H7 (cell line): ENCODE measurements at places on chromosomes 6 and 20. TPM values are rescaled to one million over a fixed set of nuclear protein-coding genes. Genes with fewer than 3 reads are reported as not detected.
A peak's percentile ranks its signal among the peaks of the same experiment; 100 is the strongest.

DNA sequence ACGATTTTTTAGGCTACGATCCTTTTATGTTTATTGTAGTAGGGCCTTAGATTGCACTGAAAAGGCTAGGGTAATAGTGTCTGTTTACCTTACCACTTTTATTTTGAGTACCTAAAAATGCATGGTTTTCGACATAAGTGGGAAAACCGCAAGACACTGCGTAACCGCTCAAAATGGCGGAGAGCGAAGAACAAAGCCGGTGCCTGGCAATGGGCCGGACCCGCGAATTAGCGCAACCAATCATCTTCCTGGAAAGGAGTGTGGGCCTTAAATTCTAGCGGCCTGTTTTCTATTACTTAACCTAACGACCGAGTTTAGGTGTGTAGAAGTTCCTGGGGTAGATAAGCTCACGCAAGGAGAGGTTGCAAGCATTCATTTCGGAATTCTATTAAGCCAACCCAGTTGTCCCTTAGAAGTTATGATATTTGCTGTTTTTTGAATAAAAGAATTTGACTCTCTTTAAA lies 118.0 kb downstream of the HFE start:
- DNase-seq: peak; percentile 57

DNA sequence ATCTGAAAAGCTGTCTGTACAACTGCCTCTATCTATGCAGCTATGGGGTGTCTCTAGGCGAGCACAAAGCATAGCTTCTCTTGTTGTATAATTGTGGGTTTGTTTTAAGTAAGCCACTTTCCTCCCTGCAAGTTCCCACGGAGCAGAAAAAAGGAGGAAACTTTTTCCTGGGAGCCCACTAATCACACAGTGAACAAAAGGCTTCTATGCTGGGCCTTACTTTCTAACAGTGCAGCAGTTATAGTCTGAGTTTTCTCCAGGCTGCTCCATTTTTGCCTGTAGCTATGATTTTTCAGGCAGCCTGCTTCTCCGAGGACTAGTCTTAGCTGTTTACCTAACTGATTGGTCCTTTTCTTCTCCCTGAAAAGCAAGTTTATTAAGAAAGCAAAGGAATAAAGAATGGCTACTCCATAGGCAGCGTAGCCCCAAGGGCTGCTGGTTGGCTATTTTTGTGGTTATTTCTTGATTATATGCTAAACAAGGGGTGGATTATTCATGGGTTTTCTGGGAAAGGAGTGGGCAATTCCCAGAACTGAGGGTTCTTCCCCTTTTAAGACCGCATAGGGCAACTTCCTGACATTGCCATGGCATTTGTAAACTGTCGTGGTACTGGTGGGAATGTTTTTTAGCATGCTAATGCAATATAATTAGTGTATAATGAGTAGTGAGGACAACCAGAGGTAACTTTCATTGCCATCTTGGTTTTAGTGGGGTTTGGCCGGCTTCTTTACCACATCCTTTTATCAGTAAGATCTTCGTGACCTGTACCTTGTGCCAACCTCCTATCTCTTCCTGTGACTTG lies 84.3 kb downstream of the OPRM1 start:
- DNase-seq: no peak

GRCh38 chr6:122718616-122719015 lies 60.9 kb upstream of the FABP7 start:
- no peak for DNase-seq

- DNase-seq: peak; percentile 25
Observed at GRCh38 chr6:99334526-99335127, 14.8 kb downstream of the FAXC start.

DNA sequence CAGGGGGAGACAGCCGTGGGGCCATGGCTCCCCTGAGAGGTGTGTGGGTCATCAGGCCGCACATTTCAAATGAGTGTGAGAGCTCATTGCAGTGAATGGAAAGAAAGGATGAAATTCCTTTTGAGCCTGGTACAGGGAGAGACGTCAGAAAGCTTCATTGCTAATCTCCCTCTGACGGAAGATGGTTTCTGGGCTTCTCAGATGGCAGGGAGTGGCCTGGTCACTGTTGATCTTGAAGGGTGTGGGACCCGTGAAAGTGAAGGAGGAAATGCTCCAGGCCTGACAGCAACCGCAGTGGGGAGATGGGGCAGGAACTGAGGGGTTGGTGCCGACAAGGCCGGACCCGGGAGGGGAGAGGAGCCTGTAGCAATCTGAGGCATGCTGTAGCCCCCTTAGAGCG lies 127.4 kb downstream of the MYLK4 start:
- no peak for DNase-seq

GRCh38 chr20:10536531-10536930 lies 101.4 kb downstream of the SLX4IP start:
- no peak for DNase-seq

DNA sequence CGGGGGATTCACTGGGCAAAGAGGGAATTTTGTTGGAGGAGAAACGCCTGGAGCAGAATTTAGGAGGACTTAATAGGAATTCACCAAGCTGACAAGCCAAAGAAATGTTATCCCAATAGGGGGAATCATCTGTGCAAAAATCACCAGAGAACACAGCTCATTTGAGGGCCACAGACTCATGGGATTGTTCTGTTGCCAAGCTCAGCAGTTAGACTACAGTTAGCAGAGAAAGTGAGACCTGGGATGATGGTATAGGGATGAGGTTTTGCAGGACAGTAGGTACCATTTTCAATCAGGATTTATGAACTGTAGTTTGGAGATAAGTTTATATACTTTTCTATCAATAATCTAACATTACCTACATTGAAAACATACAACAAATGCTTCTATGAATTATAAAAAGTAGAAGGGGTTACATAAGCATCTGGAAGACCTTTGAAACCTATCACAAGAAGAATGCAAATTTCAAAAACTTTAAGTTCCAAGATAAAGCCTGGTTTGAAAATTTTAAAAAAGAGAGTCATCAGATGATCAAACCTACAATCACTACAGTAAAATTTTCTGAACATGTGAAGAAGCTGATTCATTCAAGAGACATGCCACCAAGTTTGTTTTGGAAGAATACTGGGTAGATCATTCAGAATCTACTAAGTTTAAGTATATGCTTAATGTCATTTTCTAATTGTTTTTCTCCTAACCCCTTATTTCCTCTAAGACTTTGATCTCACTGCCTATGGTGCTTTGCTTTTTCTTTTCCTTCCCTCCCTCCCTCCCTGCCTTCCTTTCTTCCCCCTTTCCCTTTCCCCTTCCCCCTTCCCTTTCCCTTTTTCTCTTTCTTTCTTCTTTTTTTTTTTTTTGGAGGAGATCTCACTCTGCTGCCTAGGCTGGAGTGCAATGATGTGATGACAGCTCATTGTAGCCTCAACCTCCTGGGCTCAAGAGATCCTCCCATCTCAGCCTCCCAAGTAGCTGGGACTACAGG lies 81.5 kb downstream of the KIF13A start:
- DNase-seq: no peak

DNA sequence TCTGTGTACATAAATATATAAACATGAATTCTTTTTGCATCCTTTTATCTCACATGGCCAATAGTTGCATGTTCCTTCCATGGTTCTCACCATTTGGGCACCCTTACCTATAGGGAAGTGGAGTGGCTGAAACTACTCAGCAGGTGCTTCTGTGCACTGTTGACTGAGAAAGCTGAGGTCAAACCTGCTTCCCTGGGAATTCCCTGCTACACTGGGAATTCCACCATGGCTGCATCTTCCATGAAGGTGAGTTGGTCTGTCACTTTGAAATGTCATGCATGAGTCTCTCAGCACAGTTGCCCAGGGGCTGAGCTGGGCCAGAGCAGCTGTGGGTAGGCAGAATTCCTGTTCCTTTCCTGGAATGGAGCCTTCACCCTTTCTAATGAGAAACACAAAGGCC lies 193.8 kb upstream of the PRSS16 start:
- DNase-seq: no peak

- no peak for DNase-seq
Observed at GRCh38 chr20:47887064-47887463, 101.8 kb upstream of the SULF2 start.

- no peak for DNase-seq
Observed at GRCh38 chr6:158803733-158804143, 15.4 kb downstream of the EZR start.

GRCh38 chr6:14440940-14441781 lies 323.6 kb downstream of the CD83 start:
- DNase-seq: no peak

DNA sequence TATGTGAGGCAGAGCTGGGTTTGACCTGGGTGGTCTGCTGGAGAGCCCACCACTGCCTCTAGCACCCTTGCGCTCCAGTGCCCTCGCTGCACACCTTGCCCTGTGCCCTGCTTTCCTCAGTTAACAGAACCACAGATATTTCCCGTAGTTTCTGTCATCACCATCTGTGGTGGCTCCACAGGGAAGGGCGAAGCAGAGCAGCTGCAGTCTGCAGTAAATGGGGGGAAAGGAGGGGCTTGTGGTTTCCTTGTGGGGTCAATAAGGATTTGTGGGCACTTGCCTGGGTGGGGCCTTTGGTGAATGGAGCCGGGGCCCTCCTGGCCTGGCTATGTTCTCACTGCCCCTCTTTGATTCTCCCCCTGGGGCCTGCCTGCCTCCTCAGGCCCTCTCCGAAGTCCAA lies 21.2 kb upstream of the CCDC167 start:
- DNase-seq: no peak

GRCh38 chr20:45919542-45920399 lies 7.8 kb upstream of the PLTP start:
- DNase-seq: no peak

GRCh38 chr6:136365776-136366354 lies 76.2 kb upstream of the BCLAF1 start:
- DNase-seq: no peak

DNA sequence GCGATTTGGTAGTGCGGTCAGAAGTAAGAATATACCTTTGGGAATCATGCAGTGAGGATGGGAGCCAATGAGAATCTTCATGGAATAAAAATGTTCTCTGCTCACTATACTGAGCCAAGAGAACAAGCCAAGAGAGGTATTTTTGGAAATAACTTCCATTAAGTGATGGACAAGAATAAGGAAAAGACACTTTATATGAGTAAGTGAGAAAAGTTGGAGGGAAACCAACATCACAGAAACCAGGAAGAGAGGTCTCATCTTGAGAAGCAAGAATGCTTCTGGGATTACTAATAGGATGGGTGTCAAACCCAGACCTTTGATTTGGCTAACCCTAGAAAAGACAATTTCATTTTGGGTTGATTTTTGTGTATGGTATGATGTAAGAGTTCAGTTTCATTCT lies 181.2 kb upstream of the JAG1 start:
- no peak for DNase-seq

DNA sequence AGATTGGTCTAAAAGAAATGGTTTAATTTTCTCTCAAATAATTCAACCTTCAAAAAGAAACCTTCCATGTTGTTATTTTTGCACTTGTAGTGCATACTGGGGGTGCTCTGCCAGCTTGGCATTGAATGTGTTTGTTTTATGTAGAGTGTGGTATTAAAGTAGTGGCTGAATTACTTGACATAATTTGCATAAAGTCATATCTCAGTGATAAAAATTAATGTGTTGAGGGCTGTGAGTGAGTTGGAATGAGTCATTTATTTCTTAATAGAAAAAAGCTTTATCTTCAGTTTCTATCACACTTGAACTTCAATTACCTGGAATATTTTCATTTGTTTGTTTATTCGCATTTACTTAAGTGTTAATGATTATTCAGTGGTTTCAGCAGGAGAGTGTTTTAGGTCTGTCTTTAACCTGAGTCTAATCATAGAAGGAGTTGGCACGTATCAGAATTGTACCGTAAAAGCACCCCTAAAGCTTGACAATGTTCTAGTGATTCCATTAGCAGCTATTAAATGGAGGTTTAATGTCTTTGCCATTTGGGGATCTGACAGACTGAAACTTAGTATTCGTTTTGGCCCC lies 801.2 kb upstream of the FLRT3 start:
- no peak for DNase-seq

Gene LINC00237
- 3.7 and 5.4 TPM in 2 replicates for total RNA-seq

Gene HFE
- 0.38 and 0.81 TPM in 2 replicates for total RNA-seq

Gene TRIM40
- total RNA-seq: not detected in 2 replicates

Gene TNFRSF6B
- total RNA-seq: not detected in 2 replicates

Gene ZNF165
- 2.1 and 3.5 TPM in 2 replicates for total RNA-seq

Gene CCDC28A
- total RNA-seq: 9.1 and 9.9 TPM in 2 replicates

Gene ARMH2
- total RNA-seq: not detected in 2 replicates

Gene TREM1
- total RNA-seq: not detected in 2 replicates

Gene DNAH8
- 0.03 TPM in 1 of 2 replicates, not detected in the other for total RNA-seq

Gene RAET1L
- total RNA-seq: not detected in 2 replicates
